ENCODE measurements at places on chromosomes 12 and 14.

DNA sequence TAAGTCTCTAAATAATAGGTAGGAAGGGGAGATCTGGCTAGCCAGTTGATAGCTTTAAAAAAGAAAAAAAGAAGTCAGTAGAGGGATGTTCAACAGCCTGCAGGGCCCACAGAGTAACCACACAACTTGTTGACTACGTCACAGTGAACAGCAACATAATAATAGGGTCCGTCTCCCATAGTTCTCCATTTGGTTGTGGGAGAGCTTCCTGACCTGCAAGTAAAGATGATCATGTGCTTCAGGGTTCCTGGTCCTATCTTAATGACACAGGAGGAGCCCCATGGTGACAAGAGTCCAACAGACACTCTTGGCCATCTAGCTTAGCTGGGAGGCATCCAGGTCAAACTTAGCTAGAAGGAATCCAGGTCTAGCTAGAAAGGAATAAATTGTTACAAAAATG, 36.2 kb downstream of the FGD6 start:
- no peak for DNase-seq

DNA sequence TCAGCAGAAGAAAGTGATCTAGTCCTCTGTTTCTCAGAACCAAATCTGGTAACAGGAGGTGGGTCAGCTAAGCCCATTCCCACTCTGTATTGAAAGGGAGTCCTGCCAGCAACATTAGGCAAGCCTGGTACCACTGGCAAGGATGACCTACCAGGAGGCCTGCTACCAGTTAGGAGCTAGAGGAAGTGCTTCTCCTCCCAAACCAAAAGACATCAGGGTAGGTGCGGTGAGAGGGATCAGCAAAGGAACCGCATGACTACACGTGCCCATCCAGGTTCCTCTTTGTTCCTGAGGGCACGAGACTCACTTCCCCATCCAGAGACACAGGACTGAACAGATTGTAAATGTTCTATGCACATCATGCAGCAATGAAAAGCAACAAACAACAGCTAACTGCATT, 2.8 kb downstream of the KLRC4 start:
- DNase-seq, result no peak

DNA sequence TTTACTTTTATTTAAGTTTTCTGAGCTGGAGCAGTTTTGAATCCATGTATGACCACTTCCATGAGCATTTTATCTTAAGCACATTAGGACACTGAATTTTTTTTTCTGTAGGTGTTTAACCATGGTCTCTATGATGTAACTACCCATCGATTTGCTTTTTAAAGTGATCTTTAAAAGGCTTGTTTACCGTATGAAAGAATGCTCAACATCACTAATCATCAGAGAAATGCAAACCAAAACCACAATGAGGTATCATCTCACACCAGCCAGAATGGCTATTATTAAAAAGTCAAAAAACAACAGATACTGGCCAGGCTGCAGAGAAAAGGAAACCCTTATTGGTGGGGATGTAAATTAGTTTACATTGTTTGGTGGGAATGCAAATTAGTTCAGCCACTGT, 23.0 kb downstream of the GLRX5 start:
- no peak for DNase-seq

DNA sequence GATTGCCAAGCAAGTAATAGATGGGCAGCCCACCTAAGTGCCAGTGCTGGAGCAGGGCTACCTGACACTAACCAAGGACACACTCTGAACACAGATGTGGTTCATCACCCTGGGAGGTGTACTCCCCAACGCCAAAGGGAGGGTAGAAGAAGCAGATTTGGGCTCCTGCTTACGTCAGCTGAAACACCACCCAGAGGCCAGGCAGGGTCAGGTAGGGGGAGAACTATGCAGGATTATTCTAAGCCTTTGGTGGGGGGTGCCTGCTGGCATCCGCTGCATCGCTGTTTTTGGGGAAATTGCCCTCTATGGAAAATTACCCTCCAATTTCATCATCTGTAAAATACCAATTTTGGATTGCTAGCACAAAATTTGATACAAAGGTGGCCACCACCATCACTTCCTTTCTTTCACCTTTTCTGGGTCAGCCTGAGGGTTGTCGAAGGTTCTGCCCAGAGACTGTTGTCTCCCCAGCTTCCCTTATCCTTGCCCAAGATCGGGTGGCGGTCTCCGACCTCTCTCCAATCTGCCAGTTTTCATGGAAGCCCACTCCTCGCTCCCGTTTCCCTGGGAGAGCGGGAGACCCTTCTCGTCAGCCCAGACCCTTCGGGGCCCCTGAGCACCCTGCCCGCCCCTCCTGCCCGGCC, 535 bp downstream of the BIN2 start:
- DNase-seq, result peak; percentile 66

DNA sequence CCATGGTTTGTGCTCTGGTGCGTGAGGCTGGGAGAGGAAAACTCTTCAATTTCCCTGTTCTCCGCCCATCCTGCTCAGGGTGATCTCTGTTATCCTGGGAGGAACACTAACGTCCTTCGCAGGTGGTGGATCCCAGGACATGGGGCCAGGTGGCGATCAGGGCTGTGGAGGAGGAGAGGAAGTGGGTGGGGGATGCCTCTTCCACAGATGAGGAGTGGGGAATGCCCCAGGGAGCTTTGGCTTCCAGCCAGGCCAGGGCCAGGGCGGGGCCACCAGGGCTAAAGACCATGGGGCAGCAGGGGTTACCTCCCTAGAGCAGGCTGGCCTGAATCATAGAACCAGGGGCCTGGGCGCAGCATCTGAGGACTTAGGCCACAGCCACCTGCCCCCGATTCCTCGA, 3.3 kb upstream of the KRT75 start:
- no peak for DNase-seq

DNA sequence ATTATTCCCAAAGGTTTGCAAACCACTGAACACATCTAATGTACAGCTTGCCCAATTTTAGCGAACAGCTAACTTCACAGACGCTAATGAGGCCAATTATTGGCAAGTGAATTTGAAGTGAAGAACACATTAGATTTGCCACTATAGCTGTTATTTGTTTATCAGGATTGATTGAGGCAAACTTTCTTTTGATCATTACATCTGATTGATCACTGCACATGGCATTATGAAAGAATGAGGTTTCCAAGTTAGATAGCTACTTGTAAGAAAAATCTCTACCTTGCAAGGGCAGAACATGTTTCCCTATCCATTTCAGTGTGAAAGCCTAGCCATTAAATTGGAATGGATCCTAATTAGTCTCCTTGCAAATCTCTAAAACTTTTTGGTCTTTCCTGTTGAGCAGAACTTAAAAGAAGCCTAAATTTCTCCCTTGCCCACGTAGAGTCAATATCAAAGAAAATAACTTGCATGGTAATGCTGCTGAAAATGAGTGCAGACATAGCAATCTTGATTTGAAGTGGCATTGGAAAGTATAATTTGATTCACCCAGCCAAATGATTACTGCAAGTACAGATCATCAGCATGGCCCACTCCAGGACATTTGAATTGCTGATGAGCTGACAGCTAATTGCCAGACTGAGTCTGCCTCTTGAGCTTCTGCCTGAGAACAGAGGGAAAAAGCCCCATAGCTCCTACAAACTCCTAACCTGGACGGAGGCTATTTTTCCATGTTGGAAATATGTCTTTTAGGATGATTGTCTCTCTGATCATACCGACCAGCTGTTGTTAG, 98.6 kb downstream of the TPH2 start:
- DNase-seq, result no peak

DNA sequence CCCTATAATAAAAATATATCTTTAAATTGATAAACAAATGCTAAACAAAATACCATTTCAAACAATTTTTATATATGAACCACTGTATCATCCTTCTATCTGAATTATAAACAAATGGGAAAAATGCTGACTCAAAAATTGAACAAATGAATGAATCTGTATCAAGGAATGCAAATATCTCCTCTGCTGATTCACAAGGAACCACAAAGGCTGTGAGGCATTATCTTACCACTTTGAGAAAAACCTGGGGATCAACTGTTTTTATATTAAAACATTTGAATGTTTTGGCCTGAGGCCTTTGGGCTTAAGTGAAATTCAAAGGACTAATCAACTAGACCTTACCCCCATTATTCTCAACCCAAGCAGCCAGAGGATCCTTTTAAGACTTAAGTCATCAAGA, 86.3 kb downstream of the EML5 start:
- DNase-seq, result no peak

GRCh38 chr12:130222519-130223218, 60.4 kb downstream of the FZD10 start:
- DNase-seq, result no peak

- DNase-seq, result no peak
Observed at GRCh38 chr12:78870539-78870938, 6.0 kb downstream of the SYT1 start.

GRCh38 chr12:9858135-9858534, 11.0 kb downstream of the CLEC2B start:
- DNase-seq, result no peak

DNA sequence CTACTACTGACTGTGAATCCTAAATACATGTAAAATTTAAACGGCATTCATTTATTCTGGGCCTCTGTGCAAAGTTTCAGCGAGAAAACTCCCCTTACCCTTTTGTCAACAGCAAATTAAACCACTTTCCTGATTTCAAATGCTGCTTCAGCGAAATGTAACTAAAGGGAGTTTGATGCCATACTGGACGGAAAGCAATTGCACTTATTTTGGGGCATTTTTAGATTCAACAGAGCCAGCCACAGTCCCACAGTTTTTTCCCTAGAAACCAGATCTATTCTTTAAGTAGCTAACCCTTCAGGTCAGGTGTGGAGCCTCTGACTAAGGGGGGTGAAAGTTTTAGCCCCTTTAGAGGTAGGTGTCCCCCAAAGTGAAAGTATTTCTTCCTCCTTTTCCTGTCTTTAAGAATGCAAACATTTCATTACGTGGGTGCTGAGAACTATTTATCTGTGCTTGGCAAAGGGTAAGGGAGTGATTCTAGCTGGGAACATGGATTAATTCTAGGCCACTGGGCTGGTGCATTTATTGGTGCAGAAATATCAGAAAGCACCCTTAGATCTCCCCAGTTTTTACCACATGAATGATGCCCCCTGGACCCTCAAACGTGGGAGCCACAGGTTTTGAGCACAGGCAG, 72.7 kb downstream of the SPTB start:
- DNase-seq, result no peak

DNA sequence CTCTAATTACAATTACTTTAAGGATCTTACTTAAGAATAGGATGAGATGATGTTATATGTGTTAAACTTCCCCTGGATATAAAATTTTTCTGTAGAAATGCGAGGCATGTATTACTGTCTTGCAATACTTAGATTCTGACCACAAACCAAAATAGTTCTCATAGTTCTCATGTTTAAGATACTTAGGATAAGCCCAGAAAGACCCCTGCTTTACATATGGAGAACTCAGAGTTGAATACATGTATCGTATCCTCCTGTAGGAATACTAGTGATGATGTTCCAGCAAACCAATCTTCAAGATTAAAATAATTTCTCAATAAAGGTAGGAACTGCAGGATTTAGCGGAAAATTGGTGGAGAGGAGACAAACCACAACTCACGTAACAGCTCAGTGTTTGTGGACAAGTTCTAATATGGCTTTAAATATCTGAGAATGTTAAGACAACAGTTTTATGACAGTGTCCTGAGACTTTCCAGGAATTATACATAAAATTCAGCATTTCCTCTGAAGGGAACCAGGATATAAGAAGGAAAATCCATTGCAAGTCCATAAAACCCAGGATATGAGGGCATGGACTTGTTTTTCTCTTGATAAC, 114.7 kb upstream of the CRY1 start:
- no peak for DNase-seq

DNA sequence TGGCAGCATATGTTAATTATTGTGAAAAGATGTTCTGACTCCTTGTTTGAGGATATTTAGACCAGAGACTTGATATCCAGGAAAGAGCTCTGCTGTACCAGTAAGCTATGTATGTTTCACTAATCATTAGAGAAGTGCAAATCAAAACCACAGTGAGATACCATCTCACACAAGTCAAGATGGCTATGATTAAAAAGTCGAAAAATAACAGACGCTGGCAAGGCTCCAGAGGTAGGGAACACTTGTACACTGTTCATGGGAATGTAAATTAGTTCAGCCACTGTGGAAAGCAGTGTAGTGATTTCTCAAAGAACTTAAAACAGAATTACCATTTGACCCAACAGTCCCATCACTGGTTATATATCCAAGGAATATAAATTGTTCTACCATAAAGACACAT, 171.6 kb downstream of the DPY19L2 start:
- DNase-seq, result no peak

GRCh38 chr12:90028635-90029051, 320.0 kb upstream of the ATP2B1 start:
- DNase-seq, result no peak

DNA sequence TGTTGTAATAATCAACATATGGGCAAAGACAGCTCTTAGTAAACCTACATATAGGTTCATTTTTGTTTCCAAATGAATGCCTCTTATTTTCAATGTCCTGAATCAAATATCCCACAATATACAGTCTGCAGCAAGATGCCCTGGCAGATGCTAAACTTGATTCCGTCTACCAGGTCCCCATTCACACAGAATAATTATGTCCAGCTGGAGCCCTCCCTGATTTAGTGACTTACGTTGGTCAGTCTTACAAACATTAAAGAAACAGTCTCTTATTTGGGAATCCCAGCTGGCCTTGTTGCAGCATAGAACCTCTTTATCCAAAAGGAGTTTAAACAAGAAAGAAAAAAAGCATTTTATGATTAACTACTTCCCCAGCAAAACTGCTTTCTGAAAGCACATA, 82.7 kb upstream of the BMP4 start:
- DNase-seq, result no peak

GRCh38 chr12:77407931-77408330, 342.6 kb upstream of the E2F7 start:
- no peak for DNase-seq

GRCh38 chr12:51056242-51056641, 8.1 kb downstream of the LETMD1 start:
- no peak for DNase-seq

DNA sequence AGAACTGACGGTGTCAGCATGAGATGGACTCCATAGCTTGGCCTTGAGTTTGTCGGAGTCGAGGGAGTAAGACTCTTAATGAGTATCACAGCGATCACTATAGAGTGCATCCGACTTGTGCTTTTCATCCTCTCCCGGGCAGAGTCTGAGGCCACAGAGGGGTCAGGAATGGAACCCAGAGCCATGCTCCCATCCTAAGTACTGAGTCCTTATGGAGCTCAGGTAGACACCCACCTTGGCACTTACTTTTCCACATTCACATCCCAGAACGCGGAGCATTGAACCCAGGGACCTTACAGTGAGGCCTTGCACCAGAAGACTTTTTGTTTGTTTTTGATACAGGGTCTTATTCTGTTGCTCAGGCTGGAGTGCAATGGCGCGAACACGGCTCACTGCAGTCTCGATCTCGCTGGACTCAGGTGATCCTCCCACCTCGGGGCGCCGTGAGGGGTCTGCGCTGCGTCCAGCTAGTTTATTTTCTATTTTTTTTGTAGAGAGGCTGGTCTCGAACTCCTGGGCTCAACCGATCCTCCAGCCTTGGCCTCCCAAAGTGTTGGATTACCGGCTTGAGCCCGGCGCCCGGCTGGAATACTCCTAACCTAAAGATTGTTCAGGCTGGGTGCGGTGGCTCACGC, 719 bp upstream of the SRSF9 start:
- no peak for DNase-seq

- DNase-seq, result no peak
Observed at GRCh38 chr12:3431686-3432085, 59.3 kb upstream of the PRMT8 start.

All from activated T-cell treated with anti-CD3 and anti-CD28 coated beads, Interleukin-2, amount 50 U/mL, for 1 hour (primary cell).